Stimulated activated CD8-positive, alpha-beta memory T cell treated with anti-CD3 and anti-CD28 coated beads, Interleukin-4, amount 100 ng/mL, for 4 hours (primary cell): ENCODE measurements at places on chromosomes 4 and X.

DNA sequence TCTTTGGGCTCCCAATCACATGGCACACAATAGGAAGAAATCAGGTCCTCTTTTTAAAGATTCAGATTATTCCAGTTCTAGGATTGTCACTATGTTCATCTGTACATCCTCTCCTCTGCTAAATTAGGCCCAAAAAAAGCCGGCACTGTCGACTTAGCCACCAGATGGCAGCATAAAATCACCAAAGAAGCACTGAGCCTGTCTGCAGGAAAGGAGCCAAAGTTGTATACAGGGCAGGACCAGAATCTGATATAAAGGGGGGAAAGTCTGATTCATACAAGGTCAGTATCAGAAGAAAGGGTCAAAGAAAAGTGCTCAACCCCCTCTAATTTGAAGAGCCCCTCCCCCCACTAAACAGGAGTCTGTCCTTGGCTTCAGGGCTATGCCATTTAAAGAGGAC, 292.5 kb downstream of the CHIC1 start:
- peak; percentile 26 for DNase-seq

- no peak for DNase-seq
Measured at GRCh38 chr4:2339458-2340271, 77.8 kb upstream of the MXD4 start.

DNA sequence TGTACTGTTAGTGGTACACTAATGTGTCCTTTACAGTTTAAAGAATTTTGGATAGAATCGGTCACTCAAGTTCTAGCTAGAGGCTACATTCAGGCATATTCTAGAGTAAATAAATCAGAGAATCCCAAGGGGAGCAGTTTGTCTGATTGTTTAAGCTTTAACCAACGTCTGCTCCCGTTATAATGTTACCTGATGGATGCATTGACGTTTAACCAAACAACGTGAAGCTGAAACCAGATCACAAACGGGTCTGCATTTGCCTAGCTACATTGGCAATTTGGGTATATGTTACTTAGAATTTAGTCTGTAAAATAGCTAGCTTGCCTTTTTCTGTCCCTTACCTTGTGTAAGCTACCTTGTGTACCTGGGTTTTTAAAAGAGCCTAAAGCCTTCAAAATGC, 1.6 kb downstream of the PI4K2B start:
- no peak for DNase-seq

GRCh38 chr4:52098618-52099017, 47.5 kb downstream of the SPATA18 start:
- DNase-seq, result no peak

GRCh38 chrX:22952010-22952409, 47.8 kb upstream of the DDX53 start:
- no peak for DNase-seq

DNA sequence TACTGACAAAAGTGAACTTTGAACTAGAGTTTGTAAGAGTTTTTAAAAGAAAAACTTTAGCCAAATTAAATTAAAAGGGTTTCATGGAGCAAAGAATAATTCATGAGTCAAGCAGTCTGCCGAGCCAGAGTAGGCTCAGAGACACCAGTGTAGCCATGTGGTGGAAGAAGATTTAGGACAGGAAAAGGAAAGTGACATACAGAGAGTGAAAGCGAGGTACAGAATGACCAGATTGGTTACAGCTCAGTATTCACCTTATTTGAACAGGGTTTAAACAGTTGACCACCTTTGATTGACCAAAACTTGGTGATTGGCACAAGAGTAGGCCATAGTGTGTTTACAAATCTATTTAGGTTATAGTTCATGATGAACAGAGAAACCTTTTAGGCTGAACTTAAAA, 377.8 kb downstream of the KLHL4 start:
- DNase-seq, result no peak
